ENCODE measurements at places on chromosomes 6 and 20.
A peak's percentile ranks its signal among the peaks of the same experiment; 100 is the strongest.

- DNase-seq = no peak
Observed at GRCh38 chr6:143965503-143966171, 42.4 kb downstream of the PLAGL1 start.

GRCh38 chr6:1251198-1252155 is 60.4 kb upstream of the FOXQ1 start:
- DNase-seq = no peak

GRCh38 chr6:112021691-112022310 is 32.1 kb upstream of the CCN6 start:
- DNase-seq = no peak

- DNase-seq = peak; percentile 20
Observed at GRCh38 chr20:37564388-37565133, 36.9 kb upstream of the BLCAP start.

GRCh38 chr6:43728586-43728985 is 41.0 kb upstream of the MRPS18A start:
- no peak for DNase-seq

DNA sequence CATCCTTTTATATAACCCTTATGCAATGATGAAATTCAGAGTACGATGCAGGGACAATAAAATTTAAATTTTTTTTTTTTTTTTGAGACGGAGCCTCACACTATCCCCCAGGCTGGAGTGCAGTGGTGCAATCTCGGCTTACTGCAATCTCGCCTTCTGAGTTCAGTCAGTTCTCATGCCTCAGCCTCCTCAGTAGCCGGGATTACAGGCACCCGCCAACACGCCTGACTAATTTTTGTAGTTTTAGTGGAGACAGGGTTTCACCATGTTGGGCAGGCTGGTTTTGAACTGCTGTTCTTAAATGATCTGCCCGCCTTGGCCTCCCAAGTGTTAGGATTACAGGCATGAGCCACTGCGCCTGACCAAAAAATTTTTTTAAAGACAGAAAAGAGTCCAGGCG is 15.2 kb downstream of the MTO1 start:
- no peak for DNase-seq

DNA sequence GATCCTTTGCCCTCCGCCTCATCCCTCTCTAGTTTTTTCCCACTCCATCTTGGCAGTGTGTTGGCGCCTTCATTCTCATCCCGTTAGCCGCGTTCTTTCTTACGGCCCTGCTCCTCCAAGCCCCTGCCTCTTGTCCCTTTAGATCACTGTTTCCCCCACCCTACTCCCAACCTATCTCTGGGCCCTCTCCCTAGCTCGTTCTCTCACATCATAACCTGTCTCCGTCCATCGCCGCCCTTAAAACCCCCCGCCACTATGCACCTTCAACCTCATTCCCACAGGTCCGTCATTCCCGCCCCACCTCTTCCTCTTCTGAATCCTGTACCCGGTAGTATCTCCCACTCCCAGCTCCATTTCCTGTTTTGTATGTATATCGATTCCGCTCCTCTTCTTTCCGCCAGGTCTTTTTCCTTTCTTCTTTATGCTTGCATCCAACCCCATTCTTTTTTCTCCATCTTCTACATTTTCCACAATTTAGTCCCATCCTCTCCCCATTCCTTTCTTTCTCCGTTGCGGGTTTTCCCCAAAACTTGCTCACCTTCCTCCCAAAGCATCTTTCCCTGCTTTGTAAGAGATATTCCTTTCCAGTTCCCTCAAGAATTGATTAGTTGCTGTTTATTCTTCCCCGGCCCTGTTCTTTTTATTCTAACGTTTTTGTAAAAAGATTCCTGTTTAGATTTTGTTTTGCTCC is 671 bp downstream of the EFHC1 start:
- DNase-seq = peak; percentile 52

DNA sequence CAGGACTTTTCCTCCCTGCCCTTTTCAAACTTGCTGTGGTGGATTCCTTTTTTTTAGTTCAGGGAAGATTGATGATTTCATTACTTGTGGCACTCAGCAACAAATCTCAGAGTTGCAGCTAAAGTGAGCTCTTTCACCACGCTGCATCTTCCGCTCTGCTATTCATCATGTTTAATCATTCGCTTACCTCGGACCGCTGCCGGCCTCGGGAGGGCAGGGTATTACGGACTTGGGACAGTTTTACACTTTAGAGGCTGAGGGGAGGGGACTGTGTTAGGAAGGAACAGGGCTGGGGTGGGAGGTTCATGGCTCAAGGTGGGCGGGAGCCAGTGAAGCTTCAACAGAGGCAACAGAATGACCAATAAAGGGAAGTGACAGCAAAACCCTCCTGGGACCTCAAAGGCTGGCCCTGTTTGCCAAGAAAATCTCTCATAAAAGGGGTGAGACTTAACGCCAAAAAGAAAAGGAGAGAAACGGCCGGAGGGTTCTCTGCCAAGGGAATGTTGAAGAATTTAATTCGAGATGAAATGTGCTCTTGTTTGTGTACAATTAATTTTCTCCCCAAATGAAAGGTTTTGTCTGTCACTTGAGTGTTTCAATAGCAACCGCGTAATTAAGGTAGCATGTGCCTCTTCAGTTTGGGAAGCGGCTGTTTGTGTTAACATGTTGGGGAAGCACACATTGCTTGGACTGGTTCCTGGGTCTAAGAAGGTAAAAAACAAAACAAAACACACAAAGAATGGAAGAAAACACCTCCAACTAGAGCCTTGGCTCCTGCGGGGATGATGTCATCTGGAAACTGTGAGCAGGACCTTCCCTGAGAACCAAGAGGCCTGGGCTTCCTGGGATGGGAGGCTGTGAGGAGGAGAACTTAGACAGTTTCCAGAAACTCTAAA is 72.5 kb upstream of the SULF2 start:
- DNase-seq = no peak

DNA sequence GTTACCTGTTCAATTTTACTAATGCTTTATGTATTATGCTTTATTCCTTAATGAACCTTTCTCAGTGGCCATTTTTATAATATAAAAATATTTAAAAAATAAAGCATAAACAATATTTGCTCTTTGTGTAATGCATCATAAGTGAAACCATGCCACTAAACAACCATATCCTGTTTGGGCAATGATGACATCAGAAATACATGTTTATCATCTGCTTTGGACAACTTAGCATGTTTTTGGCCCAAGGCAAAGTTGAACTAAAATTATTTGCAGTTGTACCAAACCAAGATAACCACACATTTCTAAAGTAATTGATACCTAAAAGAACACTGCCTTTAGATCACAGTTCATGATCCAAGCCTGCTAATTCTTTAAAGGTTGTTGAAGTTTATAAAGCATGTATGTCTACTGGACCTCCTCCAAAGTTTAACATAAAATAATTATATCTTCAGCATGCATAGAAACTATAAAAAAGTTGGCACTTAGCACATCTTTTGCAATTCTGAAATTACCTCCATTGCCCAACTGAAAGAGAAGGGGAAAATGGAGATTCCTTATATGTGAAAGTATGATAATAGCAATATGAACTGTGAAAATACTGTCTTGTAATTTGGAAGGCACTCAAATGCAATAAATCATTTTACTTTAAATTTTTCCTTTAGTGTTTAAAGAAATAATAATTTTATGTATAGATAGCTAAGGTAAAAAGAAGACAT is 325.6 kb upstream of the RUNX2 start:
- DNase-seq = no peak

DNA sequence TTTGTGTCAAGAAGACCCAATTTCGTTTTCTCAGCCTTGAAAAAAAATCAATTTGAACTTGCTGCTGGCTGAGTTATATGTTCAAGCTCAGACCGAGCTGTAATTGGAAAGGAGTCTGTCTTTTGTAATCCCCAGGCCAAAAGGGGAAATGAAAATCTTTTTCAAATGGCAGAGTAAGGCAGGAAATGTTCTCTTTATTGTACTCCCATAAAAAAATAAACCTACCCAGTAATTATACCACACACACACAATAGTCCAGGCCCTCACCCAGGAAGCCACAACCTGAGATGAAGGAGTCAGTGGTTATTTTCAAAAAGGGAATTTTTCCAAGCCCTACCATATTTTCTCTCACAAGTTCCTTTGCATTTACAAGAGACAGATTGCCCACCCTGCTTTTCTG is 45.3 kb downstream of the CLIC5 start:
- no peak for DNase-seq

DNA sequence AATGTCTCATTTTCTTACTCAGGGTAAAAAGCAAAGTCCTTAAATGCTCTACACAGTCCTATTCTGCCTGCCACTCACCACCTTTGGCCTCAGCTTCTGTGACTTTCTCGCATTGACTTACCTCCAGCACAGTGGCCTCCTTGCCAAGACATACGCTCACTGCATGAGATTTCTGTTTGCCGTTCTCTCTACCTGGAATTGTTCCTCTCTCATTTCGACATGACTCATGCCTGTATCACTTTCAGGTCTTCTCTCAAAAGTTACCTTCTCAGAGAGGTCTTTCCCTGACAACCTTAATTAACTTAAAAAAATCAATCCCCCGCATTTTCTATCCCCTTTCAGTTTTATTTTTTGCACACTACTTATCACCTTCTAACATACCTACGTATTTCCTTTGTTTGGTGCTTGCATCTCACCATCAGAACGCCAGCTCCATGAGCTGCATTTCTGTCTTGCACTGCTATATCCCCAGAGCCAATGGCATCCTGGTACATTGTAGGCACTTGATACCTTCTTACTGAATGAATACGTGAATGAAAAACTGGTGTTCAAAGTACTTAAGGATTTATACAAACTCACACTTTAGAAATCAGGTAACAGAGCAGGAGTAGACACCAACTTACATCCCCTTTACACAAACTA is 24.5 kb downstream of the TENT5A start:
- DNase-seq = no peak

DNA sequence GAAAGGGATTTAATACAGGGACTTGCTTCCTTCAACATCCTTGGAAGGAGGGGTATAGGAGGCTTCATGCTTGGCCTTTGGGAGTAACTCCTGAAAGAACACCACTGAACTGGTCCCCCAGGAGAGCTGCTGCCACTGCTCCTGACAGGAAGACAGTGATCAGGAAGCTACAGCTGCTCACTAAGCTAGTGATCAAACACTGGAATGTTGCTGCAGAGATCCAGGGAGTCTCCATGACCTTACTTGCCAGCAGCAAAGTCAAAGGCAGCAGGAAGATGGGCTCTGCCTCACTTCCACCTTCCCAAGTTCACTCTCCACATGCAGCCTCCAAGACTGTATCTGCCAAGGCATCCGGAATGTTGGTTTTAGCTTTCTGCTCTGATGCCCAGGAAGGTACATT is 31.8 kb downstream of the PIM1 start:
- no peak for DNase-seq

GRCh38 chr20:20786428-20786827 is 74.0 kb upstream of the RALGAPA2 start:
- no peak for DNase-seq

- no peak for DNase-seq
Observed at GRCh38 chr6:1603708-1604107, 6.0 kb upstream of the FOXC1 start.

GRCh38 chr20:22719167-22719591 is 134.8 kb upstream of the FOXA2 start:
- DNase-seq = no peak

GRCh38 chr6:169156108-169156792 is 97.4 kb downstream of the THBS2 start:
- DNase-seq = no peak

- DNase-seq = no peak
Observed at GRCh38 chr6:114735025-114735735, 392.4 kb upstream of the HS3ST5 start.

DNA sequence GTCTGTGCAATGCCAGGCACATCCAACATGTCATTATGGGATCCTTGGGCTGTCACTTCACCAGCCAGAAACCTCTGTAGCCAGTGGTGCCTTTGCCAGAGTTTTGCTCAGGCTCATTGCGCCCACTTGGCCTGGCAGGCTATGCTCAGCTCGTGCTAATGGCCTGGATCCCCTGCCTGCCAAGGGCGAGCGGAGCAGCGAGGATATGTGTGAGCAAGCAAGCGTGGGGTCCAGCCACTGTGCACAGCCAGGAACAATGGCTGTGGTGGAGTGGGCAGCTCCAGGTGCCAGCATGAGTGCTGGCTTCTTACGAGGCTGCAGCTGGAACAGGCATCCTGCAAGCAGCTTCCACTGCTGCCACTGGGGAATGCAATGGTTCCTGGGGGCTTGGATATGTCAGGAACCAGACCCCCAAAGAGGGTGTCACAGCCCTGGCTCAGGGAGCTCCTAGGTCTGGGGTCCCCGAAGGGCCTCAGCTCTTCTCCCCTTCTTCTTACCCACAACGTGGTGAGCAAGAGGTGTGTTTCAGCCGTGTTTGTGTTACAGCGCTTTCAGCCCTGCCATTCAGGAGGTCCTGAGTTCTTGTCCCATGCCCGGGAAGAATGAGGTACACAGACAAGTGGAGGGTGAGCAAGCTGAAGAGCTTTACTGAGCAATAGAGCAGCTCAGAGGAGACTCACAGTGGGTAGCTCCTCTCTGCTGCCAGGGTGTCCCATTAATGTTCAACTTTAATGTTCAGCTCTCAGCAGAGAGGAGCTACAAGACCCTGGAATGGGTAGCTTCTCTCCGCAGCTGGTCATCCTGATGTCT is 22.3 kb upstream of the TOP1 start:
- DNase-seq = no peak

DNA sequence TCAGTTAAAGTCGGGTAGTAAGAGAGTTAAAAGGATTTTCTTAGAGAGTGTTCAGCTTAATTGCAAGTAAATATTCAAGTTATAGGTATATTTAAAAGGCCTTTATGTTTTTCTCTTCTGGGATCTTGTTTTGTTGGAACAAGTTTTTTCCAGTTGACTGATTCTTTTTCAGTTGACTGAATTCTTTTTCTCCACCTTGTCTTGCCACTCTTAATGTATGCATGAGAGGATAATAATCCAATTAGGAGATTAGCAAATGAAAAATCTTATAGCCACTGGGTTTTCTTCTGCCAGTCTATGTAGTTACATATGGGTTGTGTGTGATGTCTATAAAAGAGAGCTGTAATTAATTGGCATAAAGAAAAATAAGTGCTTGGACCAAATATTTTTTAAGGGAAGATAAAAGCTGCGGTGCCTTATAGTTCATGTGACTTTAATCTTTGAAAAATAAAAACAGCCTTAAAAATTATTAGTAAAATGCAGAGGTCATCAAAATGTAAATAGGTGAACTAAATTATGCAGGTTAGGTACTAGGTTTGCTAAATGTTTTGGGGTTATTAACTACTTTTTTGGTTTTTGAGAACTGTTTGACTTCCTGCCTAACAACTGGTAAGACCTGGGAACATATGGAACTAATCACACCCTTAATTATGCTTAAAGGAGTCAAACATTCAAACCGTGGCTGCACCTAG is 367.2 kb downstream of the HTR1B start:
- DNase-seq = no peak

All from NCI-H1694 treated with DMSO at 0.1 percent for 48 hours (cell line).